ENCODE measurements at places on chromosomes 6 and 20.

GRCh38 chr6:62236784-62237183, 49.2 kb downstream of the KHDRBS2 start:
- no peak for DNase-seq

- no peak for DNase-seq
Measured at GRCh38 chr6:126300735-126301134, 39.2 kb upstream of the CENPW start.

DNA sequence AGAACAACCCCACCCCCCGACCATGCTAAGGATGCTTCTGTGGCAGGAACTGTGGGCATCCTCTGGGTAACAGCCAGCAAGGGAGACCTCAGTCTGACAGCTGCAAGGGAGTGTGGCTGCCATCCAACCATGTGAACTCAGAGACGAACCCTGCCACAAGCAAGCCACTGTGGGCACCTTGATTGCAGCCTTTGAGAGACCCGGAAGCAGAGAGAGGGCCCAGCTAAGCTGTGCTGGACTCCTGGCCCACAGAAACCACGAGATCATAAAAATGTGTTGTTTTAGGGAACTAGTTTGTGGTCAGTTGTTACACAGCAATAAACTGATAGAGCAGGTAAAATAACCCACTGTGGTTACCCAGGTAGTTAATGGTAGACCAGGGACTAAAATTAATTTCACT, 414.6 kb downstream of the CDH26 start:
- no peak for DNase-seq

- DNase-seq = no peak
Measured at GRCh38 chr6:44477293-44477894, 89.9 kb downstream of the CDC5L start.

DNA sequence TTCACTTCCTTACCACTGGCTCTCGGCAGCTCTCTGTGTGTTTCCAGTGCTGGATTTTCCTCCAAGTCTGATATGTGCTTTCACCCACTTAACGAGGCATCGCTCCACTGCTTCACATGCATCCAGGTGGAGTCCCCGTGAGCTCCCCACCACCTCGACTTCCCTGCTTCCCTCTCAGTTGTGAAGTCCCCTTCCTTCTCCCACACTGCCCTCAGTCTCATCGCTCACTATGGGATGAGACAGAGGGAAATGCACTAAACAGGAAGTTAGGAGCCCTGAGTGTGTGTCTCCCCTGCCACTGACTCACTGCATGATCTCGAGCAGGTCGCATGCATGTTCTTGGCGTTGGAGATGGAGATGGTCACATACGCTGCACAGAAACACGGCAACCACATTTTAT, 84.0 kb downstream of the MTHFD1L start:
- DNase-seq = no peak

- DNase-seq = no peak
Measured at GRCh38 chr20:50717974-50718761, 13.2 kb upstream of the PARD6B start.

DNA sequence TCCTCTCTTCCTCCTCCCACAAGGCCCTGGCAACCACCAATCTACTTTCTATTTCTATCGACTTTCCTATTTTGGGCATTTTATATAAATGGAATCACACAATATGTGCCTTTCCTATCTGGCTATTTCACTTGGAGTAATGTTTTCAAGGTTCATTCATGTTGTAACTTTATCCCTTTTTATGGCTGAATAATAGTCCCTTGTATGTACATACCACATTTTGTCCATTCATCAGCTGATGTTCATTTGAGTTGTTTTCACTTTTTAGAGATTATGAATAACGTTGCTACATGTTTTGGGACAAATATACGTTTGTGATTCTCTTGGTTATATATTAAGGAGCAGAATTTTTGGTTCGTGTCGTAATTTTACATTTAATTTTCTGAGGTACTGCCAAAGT, 33.9 kb downstream of the SCGN start:
- no peak for DNase-seq

DNA sequence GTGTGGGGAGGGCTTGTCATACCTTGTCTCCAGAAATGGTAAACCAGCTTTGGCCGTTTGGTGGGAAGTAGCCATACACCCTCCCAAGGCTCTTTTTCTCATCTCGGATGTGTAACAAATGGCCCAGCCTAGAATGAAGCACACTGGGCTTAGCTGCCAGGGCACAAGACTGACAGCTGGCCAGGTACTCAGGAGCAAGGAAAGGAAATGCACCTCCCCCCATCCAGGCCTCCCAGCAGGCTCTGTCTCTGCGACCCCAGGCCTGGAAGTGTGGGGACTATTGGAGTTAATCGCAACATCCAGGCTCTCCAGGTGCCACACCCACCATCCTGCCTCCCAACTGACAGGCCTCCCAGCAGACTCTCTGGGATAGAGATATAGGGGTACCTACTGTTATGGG, 43.0 kb downstream of the MRS2 start:
- DNase-seq = no peak

DNA sequence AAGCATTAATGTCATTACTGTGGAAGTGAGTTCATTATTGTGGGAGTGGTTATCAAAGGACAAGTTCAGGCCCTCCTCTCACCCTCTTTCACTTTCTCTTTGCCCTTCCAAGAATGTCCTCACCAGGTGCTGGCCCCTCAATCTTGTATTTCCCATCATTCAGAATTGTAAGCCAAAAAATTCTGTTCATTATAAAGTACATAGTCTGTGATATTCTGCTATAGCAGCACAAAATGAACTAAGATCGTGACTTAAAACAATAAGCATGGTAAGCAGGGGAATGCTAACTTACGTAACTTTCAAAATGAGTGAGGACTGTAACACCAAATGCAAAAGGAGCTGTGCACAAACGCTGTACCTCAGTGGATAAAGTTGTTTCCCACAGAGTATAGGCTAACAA, 515.7 kb upstream of the BTBD3 start:
- DNase-seq = no peak

GRCh38 chr20:32457479-32457986, 99.4 kb downstream of the ASXL1 start:
- DNase-seq = peak; percentile 68

GRCh38 chr6:7142918-7143475, 35.2 kb downstream of the RREB1 start:
- DNase-seq = no peak

DNA sequence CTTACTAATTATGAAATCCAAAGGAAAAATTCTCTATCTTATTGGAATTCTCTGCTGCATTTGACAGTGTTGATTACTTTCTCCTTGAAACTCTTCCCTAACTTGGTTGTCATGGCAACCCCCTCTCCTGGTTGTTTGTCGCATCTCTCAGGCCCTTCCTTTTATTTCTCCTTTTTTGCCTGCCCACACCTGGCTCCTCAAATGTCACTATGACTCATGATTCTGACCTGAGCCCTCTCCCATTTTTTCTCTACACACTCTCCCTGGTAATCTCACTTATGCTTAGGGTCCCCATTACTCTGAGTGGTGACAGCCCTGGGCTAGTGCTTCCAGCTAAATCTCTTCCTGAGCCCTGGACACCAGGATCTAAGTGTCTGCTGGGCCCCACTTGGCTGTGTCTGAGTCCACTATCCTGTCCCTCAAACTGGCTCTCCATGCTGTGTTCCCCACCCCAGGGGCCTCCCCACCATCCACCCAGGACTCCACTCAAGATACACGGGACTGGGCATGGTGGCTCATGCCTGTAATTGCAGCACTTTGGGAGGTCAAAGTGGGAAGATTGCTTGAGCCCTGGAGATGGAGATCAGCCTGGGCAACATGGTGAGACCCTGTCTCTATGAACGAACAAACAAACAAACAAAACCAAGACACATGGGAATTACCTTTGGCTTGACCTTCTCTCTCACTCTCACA, 16.5 kb upstream of the NNAT start:
- no peak for DNase-seq

DNA sequence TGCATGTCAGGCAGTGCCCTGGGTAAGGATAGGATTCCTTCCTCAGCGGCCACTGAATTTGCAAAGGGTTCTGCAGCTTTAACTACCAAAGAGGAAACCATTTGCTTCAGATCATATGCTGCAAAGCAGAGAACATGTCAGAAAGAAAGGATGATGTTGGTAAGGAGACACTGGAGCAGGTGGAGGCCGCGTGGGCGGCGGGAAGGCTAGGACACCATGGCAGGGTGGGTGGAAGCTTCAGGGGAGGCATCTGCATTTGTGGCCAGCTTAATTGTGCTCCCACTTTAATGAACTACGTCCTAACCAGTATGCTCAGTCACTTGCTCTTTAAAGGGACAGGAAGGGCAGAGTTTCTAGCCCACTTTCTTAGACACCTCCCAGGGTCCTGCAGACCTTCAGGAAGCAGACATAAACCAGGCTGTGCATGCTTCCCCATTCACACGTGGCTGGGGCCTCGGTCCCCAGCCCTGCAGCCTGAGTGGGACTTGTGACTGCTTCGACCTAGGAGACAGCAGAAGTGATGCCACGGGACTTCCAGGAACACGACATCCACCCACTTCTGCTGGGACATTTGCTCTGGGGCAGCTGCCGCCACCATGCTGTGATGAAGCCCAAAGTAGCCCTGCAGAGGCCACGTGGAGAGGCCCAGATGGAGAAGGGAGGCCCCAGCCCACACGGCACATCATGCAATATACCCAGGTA, 76.1 kb downstream of the GINS1 start:
- DNase-seq = no peak

DNA sequence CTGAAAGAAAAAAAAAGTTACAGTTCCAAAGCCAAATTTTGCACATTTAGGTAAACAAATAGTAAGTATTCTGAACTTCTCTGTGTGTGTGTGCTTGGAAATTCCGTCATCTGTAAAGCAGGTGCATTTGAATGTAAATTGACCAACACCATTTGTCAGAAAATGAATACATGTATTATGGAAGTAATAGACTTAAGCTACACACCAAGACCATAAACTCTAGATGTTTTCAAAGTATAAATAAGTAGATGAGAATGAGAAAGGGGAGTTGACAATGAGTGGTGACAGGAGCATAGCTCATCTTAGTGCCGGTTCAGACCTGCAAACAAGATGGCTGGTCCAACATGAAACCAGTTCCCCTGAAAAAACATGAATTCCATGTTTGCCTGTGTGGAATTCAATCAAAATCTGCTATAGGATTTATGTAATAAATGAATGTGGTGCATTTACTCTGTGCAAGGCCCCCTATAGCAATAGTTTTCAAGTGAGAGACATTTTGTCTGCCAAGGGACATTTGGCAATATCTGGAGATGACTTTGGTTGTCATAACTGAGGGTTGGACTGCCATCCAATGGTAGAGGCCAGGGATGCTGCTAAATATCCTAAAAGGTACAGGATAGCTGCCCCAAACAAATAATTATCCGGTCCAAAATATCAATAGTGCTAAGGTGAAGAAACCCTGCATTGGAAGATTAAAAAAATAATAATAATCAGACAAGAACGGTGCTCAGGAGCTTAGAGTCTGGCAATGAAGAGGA, 11.0 kb upstream of the FILIP1 start:
- no peak for DNase-seq

GRCh38 chr6:26241033-26241895, 123.7 kb upstream of the BTN3A2 start:
- DNase-seq = no peak

GRCh38 chr6:169938262-169938701, 186.9 kb downstream of the ERMARD start:
- no peak for DNase-seq

DNA sequence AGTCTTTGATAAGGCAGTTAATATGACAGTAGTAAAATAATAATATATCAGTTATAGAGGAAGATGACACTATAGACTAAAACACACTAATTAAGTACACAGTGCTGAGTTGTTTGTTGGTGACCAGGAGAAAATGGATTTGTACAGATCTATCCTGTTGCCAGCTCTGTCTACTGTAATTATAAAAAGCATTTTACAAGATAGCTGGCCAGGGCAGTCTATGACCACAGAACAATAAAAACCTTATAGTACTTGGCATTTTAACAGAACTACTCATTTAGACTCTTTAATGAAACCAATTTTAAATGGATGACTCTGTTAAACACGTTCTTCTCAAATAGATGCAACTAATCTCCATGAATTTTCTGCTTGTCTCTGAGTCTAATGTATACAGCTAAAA, 367.5 kb downstream of the BTBD9 start:
- DNase-seq = no peak

DNA sequence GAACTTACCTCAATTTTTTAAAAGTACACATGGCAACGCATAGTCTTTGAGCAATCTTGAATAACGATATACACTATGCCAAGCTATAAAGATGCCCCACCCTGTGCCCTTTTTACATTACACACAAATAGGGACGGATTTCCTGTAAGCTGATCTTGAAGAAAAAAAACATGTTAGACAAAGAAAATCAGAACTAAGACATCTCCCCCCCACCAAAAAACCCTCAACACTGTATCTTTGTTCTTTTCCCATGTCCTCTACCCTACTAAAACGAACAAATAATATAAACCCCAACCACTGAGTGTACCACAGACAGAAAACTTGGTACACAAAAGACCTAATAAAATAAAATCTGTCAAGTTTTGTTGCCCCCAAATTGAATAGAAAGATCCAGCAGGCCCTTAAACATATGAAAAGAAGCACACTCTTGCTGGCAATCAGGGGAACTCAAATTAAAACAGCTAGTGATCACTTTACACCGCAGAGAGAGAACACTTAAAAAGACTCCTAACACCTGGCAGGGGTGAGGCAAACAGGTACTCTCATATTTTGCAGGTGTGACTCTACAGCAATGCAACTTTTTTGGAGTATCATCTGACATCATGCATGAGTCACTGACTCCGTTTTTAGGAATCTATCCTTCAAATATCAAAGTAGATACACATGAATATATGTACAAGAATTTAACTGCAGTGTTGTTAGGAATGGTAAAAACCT, 29.6 kb downstream of the BACH2 start:
- DNase-seq = no peak

DNA sequence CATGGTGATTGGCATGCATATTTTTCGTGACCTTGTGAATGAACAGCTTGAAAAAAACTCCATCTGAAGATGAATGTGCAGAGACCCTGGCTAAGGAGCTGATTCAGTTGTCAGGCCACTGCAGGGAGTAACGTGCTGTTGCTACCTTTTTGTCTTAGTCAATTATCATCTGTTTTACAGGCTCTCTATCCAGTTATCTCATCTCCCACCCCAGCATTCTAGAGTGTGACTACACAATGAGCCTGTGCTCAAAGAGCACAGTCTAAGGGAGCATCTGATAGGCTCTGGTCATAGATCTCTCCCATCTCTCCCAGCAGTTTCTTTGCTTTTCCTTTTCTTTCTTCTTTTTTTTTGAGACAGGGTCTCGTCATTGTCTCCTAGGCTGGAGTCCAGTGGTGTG, 45.5 kb downstream of the NDRG3 start:
- no peak for DNase-seq

DNA sequence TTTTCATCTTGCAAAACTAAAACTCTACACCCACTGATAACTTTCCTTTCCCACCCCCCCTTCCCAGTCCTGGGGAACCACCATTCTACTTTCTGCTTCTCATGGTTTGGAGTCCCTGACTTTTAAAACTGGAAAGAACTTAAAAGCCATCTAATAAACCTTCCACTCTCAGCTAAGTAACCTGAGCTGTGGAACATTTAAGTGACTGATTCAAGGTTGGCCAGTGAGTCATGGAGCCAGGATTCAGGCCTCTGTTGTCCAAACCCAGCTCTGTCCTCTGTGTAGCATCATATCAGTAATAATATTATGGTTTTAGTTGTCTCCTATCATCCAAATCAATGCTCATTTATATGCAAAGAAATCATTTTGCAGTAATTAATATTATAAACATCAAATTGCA, 176.0 kb upstream of the NT5E start:
- no peak for DNase-seq

GRCh38 chr6:165850434-165851019, 187.5 kb upstream of the PDE10A start:
- peak; percentile 80 for DNase-seq

GRCh38 chr20:17875981-17876385, 92.6 kb downstream of the SNX5 start:
- DNase-seq = no peak

GRCh38 chr20:63830841-63831588, at the start of gene ZBTB46:
ZBTB46 (minus strand) TSS chr20:63831264; CDS start chr20:63790757, 40,507 bp downstream.
- DNase-seq = no peak
